ENCODE measurements at places on chromosomes 5 and 9.

GRCh38 chr5:180668835-180669596 lies 19.6 kb upstream of the FLT4 start:
- no peak for DNase-seq

- DNase-seq = no peak
Measured at GRCh38 chr5:35990941-35991611, at the start of gene UGT3A1. Gene UGT3A1 (minus strand): TSS chr5:35991390. CDS start chr5:35991240, 150 bp downstream.

DNA sequence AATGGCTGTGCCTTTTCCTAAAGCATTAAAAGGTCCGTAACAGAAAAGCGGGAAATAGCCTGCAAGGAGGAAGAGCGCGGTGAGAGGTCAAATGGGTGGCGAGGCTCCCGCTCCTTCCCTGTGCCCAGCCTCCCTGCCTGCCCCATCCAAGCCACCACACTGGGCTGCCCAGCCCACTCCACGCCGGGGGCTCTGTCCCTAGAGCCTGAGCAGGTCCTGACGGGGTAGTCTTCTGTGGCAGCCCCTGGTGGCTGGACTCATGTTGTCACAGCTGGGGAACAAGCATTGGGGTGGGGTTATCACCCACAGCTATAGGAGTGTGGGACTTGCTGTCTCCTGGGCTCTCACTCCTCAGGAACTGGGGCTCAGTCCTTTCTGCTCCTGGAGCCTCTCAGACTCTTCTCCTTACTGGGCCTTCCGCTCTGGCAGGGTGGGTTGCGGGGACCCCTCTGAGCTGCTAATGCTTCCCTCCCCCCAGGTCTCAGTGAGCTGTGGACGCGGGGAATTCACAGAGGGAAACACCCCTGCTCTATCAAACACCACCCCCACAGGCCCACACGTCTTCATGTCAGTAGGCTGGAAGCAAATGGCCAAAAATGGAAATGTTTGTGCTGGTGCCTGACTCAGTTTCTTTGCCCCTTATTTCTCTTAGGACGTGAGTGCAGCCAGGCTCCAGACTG lies 152.4 kb upstream of the PHYKPL start:
- no peak for DNase-seq

DNA sequence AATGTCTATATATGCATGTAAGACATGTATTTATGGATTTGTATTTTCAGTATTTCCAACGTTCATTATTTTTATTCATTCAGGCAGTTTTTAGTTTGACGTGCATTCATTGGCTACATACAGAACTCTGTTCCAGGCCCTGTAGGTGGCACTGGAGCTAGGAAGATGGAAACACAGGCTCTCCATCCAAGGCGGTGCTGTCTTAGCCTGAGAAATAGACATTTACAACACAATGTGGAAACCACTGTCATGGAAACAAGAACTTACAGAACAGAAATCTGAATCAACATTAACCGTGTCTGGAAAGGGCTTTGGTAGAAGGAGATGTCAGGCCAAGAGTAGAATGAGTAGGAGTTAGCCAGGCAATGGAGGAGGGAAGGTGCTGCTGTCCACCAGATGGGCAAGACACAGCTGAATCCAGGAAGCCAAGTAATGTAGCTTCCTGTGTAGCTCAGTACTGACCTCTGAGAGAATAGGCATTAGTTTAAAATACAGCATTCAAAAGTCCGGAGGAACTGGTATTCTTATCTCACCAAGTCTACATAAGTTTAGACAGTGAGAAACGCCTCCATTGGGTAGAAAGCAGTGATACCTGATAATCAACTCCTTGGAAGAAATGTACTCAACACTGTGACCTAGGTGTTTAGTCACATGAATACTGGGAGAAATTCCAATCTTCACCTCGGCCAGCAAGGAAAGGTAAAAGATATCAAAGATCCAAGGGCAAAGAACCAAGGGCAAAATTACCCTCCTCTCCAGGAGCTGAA lies 388.6 kb upstream of the CDH6 start:
- DNase-seq = no peak

- no peak for DNase-seq
Measured at GRCh38 chr9:32584784-32585183, 11.8 kb upstream of the NDUFB6 start.
